ENCODE measurements at places on chromosomes 3 and 15.

GRCh38 chr15:68580883-68581155 is 2.0 kb downstream of the CORO2B start:
- no peak for DNase-seq

GRCh38 chr15:85588677-85589076 is 206.0 kb downstream of the KLHL25 start:
- no peak for DNase-seq

DNA sequence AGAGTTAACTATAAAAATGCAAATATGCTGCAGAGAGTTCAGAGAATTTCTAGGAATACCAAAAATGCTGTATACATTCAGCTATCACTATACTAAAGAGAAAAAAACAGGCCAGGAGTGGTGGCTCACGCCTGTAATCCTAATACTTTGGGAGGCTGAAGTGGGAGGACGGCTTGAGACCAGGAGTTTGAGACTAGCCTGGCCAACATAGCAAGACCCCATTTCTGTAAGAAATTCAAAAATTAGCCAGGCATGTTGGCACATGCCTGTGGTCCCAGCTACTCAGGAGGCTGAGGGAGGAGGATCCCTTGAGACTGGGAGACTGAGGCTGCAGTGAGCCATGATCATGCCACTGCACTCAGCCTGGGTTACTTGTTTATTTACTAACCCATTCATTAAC is 74.7 kb upstream of the SLC12A8 start:
- no peak for DNase-seq

- DNase-seq: no peak
These were observed 28.4 kb upstream of the SLC2A2 start for GRCh38 chr3:171054921-171055320.

DNA sequence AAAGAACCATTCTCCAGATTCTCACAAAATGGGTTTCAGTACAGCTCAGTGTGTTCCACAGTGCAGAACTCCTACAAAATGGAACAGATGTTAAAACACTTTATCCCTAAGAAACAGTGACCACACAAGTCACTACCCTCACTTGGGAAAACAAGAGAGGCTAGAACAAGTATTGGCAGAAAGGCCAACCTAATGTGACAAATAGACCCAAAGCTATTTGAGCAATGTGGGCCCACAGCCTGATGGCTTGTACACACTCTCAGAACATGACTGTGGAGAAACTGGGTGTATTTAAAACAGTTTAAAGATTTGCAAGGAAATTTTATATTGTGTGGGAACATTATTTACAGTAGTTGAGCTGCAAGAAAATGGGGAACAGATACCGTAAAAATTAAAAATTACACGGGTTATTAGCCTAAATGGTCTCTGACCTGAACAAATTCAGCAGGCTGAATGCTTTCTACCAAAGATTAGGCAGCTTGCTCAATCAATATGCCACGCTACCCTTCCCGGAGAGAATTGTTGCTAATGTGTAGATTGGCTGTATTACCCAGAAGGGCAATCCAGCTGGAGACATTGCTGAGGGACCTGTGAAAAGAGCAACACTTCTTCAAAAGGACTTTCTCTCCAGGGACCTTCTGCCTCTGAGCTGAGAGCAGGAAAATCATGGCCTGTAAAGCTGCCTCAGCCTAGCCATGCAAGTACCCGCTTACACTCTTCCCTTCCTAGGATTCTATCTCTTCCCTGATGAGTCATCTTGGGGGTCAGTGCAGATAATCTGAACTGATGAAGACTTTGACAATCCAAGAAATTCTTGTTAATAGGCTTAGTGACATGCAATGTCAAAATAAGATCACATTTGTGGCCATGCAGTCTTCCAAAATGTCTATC is 97.1 kb downstream of the STRIT1 start:
- no peak for DNase-seq

- no peak for DNase-seq
These were observed 982.8 kb downstream of the ROBO1 start for GRCh38 chr3:78785004-78785403.

- DNase-seq: no peak
These were observed 25.4 kb downstream of the COMMD2 start for GRCh38 chr3:149726716-149727407.

DNA sequence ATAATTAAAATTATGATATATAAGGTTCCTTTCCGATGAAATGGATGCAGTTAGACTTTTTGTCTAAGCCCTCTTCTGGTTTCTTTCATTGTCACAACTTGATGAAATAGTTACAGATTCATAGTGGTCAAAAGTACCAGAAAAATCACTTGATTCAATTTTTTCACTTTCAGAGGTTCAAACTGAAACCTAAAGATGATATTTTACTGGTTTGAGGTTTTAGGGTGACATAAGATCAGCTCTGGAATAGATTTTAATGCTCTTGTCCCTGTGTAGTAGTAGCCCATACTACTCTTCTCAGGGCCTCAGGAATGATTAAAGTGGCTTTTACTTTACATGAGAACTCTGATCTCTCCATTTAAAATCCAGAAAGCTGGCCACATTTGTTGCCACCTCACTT is 479.1 kb upstream of the ZNF717 start:
- DNase-seq: no peak

DNA sequence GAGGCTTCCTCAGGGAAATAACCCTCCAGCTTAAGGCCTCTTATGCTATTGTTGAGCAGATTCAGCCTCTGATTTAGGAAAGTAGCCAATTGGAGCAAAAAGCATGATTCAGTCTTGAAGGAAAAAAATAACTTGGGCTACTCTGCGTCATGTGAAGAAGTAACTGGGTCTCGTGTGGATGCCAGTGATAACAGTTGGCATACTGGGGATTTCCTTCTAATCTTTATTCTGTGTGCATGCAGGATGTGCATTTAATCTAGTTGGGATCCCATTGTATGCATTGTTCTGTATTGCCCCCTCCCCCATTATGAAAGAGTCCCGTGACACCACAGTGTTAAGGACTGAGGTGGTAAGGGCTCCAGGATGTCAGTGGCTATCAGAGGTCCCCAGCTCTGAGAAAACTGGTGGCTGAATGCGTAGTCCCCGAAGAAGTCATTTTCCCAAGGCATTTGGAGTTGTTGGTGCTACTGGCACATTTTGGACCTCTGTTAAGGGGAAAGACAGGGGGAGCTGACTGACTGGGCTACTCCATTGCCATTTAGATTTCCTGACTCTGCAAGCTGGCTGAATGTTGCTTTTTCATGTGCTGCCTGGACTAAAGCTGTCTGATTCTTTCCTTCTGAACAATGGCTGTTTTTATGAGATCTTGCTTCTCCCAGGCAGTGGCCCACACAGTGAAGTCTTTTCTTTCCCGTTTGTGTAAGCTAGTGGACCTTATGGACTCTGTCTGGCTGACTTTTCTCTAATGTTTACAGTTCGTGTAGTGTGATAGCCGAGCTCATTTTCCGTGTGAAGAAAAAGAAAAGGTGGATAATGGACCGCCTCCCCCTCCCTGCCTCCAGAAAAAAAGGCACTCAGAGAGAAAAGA is 38.4 kb upstream of the TRAK1 start:
- DNase-seq: peak; percentile 79
